ENCODE measurements at places on chromosomes 2 and 18.

- DNase-seq, result no peak
Measured at GRCh38 chr2:212282671-212283261, 255.8 kb downstream of the ERBB4 start.

DNA sequence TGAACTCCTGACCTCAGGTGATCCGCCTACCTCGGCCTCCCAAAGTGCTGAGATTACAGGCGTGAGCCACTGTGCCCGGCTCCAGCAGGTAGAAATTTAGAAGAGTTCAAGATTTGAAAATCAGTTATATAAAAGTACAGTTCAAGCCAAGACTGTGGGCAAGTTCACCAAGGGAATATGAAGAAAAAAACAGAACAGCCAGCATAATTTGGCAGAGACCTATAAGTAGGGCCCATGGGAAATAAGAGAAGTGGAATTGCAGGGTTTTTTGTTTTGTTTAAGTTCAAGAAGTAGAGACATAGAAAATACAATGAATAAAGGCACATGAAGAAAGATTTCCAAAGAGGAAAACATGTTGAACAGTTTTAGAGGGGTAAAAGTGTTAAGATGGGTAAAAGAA lies 57.9 kb downstream of the BAZ2B start:
- DNase-seq, result peak; percentile 4

- no peak for DNase-seq
Measured at GRCh38 chr18:9685615-9685890, 22.5 kb upstream of the RAB31 start.

GRCh38 chr2:165573534-165574461 lies 104.3 kb downstream of the CSRNP3 start:
- peak; percentile 7 for DNase-seq

DNA sequence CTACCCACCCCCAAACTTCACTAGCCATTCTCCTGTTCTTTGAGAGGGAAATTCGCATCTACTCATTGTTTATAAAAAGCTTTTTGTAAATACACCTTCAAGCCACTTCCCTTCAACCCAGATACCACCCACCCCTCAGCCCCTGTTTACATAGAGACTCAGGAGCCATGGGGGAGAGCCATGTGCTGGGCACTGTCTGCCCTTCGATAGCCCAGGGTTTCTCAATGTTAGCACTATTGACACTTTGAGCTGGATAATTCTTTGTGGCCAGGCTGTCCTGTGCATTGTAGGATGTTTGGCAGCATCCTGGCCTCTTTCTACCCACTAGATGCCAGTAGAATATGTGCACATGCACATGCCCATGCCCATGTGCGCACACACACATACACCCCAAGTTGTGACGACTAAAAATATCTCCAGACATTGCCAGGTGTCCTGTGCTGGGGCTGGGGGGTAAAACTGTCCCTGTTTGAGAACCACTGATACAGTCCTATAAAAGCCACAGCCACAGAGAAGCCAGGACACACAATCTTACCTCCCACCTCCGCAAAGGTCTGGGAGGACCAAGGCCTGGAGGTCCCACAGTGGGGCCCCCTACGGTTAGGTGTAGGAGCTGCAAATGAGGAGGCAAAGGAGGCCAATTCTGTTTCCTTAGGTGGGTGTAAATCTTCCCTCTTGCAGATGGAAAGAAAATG lies 44.5 kb upstream of the ASPRV1 start:
- no peak for DNase-seq

GRCh38 chr2:121348128-121348740 lies 63.2 kb upstream of the TFCP2L1 start:
- DNase-seq, result no peak

GRCh38 chr2:70458661-70459060 lies 95.0 kb downstream of the TGFA start:
- DNase-seq, result no peak

DNA sequence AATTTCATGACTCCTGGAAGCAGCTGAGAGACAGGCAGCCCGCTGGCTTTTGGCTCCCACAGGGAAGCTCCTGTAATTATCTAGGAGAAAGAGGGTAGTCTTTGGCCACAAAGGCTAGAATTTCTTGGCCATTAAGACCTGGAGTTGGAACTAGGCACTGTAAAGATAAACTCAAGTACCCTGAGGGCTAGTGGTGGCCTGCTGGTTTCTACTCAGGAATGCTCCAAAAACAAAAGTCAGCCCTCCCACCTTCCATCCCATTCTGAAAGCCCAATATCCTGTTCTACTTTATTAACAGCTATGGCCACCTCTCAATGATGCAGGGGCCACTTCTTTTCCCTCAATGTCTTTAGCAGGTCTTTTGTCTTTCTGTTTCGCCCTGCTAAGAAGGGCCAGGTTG lies 34.0 kb upstream of the CYP26B1 start:
- no peak for DNase-seq

DNA sequence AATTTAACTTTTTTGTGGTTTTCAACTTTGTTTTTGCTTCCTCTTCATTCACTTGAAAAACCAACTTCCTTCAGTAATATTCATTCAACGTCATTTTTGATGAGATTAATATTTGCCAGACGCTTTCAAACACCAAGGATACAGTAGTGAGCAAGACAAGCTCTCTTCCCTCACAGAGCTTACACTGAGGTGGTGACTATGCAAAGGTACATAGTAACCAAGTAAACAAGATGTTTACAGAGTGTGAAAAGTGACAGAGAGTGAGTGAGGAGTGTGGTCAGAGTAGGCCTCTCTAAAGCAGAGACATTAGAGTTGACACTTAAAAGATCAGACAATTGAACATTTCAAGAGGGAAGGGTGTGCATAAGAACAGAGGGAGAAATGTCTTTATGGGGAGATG lies 155.5 kb downstream of the TMEM247 start:
- no peak for DNase-seq

DNA sequence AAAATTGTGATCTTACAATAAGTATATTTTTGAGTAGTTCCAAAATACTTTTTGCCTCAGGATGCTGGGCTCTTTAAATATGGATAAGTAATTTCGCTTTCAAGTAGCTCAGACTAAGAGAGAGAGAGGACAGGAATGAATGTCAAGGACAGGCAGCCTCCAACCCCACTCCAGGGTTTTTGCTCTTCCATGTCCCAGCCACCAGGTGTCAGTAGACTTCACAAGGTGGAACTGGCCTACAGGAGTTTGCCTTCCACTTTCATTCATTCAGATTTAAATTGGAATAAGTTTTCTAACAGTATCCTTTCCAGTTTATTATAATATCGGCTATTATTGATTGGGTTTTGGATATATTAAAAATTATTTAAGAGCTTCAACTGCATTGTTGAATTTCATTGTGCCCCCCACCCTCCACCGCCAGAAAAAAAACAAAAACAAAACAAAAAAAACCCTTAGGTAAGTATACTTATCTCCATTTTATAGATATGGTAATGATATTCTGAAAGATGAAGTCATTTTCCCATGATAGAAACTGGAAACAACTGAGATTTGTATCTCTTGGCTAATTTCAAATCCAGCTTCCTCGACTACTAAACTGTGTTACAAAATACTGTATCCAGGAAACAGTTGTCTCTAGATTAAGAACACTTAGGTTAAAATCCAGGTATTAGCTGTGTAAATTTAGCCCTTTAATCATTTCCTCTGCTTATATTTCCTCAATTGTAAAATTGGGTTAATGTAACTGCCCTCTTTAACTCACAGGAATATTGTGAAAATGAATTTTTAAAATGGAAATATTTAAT lies 793.1 kb downstream of the ERBB4 start:
- peak; percentile 59 for DNase-seq

GRCh38 chr2:43727634-43728014 lies 46.2 kb upstream of the DYNC2LI1 start:
- DNase-seq, result no peak

- no peak for DNase-seq
Measured at GRCh38 chr2:217698691-217699090, 304.1 kb downstream of the TNS1 start.

- no peak for DNase-seq
Measured at GRCh38 chr2:46171996-46172546, 125.1 kb upstream of the EPAS1 start.

DNA sequence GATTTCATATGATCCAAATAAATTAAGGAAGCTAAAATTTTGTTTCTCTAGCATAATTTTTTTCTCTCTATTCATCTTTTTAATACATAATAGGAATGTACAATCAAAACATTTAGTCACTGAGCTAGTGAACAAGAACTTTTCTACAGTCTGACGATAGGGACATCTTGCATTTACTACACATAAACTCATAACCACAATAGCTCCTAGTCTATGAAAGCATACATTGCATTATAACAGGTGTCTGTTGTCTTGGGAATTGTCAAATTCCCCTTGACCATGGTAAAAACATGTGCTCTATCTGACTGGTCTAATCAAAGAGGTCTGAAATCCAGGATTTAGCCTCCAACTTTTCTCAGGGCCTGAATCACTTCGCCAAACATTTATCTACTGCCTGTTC lies 144.8 kb downstream of the FAM124B start:
- no peak for DNase-seq

DNA sequence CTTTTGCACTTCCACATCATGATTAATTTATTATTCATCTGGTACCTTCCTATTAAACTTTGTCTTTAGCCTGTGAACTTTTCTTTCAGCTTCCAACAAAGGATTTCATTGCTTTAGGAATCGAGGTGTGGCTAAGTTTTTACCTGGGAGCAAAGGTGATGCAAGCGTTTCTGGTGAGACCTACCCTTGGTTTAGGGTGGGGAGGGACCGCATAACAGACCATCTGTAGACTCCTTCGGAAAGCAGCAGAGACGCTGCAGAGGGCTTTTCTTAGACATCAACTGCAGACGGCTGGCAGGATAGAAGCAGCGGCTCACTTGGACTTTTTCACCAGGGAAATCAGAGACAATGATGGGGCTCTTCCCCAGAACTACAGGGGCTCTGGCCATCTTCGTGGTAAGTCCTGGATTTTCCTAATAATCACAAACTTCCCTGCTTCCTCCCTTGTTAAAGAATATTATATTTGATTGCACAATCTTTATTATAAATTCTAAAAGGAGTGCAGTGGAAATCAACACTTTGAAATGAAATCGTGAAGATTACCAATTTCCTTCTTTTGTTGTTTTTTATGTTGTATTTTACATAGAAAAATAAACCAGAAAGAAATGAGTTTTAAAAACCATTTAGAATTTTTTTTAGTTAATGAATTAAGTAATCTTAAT lies at the start of gene DSG3:
DSG3 (plus strand) TSS at position 212 of the 662 bp plus-strand sequence; CDS start at position 349, 137 bp downstream.
- DNase-seq, result no peak

GRCh38 chr2:138187221-138187620 lies 222.9 kb downstream of the HNMT start:
- no peak for DNase-seq

DNA sequence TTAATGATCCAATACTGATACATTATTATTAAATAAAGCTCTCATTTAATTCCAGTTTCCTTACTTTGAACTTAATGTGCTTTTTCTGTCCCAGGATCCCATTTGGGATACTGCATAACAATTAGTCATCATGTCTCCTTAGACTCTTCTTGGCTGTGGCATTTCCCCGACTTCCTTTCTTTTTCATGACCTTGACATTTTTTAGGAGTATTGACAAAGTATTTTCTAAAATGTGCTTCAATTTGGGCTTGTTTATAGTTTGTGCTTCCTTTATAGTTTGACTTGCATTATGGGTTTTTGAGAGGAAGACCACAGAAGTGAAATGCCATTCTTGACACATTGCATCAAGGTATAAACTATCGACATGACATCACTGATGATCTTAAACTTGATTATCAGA lies 46.1 kb upstream of the KIF5C start:
- no peak for DNase-seq

DNA sequence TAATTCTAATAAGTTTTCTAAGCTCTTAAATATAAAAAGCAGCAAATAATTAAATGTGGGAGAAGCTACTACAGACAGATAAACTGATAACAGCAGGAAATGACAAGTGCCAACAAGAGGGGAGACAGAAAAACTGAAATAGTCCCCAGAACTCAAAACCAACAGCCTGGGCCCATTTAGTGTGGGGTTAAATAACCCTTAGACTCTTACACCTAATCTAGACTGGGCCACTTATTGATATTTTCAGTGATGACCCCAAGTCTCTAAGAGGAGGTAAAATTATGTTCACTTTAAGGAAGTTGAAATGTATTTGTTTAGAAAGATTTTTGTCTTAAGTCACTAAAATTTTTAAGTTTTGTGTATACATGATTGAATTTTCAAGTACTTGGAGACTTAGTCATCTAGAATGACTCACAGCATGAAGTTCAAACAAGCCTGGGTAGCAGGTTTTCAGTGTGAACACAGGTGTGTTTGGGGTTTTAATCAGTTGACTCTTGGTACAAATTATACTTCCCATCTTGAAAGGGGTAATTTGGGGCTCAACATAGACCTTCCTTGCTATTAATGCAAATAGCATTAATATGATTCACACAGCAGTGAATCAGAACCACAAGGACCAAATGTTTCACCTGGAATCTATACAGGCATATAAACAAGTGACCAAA lies 54.9 kb upstream of the MYO3B start:
- peak; percentile 40 for DNase-seq

DNA sequence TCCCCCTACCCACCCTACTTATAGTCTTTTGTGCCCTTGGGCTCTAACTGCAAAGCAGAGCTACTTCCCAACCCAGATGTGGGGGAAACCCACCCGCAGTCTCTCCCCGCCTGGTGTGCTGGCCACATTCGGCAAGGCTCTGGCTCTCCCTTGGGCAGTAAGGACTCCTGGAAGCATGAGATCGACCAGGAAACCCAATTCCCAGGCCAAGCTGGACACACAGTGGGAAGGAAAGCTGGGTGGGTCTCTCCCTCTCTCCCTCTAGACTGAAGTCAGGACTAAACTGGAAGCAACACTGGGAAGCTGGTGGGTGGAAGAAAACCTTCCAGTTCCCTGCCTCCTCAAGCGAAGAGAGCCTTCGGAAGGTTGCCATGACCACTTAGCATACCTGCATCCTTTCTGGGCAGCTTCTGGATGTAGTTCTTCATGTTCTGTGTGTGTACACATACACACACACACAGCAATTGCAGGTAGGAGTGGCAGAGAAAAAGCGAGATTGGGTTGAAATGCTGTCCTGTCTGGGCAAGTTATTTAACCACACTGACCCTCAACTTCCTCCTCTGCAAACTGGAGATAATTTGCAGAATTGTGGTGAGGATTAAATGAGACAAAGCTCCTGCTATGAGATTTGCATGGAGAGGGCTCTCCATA lies 33.9 kb downstream of the ZBTB7C start:
- DNase-seq, result no peak

Measured in fibroblast of mammary gland (primary cell).